ENCODE measurements at places on chromosomes 1 and 21. TPM values are rescaled to one million over a fixed set of nuclear protein-coding genes. Genes with fewer than 3 reads are reported as not detected.

Gene ALPL
- 14.7 TPM for total RNA-seq

- DNase-seq, result no peak
Measured at GRCh38 chr1:145918992-145919939, 749 bp upstream of the PEX11B start.

Gene ADAR
- total RNA-seq, result 216 TPM

GRCh38 chr1:163090321-163090945 is 21.3 kb downstream of the RGS4 start:
- no peak for DNase-seq

DNA sequence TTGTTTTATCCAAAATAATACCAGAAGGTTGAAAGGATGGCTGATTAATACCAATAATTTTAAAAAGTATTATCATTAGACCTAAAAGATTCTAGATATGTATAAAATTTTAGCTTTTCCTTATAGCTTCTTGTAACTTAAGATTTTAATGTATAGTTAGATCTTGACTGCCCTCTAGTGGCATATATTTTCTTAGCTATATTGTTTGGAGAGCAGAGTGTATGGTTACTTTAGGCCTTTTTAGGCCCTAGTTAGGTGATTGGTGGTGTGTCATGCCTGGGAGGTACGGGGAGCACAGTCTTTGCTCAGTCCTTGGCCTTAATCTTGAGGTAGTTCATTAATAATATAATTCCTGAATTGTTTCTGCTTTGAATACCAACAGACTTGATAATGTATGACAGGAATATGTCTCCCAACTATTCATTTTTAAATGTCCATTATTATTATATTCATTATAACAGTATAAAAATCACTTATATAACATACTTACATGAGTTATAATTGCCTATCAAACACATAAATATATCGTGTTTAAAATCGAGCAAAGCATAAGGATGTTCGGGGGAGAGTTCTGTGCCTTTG is 328.4 kb downstream of the ZP4 start:
- no peak for DNase-seq

- no peak for DNase-seq
Measured at GRCh38 chr1:155910621-155911121, 478 bp downstream of the RIT1 start.

- peak; percentile 59 for DNase-seq
Measured at GRCh38 chr1:1173793-1174415, at the start of gene TTLL10. TSS of gene TTLL10 (plus strand) at chr1:1173880. CDS start at chr1:1179216, 5,336 bp downstream.

Gene BTG2
- 419 TPM for total RNA-seq

DNA sequence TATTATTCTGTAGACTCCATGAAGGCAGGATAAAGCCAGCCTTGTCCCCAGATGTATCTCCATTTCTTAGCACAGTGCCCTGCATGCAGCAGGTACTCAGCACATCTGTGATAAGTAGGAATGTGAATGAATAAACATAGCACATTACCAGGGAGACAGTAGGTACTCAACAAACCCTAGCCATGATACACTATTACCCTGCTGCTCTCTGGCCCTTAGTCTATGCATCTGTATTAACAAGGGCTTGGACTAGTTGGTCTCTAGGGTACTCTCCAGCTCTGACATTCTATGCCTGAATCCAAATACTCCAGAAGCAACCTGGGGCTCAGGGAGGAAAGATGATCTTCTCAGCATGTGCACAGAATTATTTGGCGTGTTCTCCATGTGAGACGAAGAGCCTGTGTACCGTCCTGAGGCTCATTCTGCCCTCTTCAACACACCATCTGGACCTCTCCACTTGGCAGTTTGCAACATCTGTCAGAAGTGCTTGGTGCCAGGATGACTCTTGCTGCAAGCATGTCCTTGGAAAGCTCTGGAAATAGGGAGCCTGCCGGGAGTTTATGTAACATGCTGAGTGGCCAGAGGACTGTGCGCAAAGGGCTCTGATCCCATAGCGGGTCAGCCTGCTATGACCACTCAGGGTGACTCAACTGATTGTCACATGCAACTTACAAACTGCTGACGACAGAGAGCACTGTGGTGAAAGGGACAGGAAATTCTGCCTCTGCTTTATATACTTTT is 228.2 kb upstream of the USP24 start:
- no peak for DNase-seq

DNA sequence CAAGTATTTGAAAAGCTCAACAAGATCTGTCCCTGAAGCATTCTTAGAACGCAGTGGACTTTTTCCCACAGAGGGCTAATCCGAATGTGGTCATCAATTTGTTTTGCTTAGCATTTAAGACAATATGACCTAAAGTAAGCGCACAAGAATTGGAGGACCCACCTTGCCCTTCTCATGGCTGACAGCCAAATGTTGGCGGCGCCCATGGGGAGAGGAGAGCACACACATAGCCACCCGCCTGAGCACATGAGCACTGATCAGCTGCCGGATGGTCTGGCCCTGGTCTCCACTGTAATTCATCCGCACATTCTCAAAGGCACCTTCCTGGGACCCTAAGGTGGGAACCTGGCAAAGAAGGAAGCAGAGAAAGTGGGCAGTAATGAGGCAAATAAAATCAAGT is 52.4 kb downstream of the UBR4 start:
- no peak for DNase-seq

- no peak for DNase-seq
Measured at GRCh38 chr1:109790735-109791494, 27.2 kb upstream of the EPS8L3 start.

Gene RAVER2
- total RNA-seq, result 1.2 TPM

- DNase-seq, result no peak
Measured at GRCh38 chr1:5945445-5945844, 46.8 kb downstream of the NPHP4 start.

GRCh38 chr1:151542710-151543129 is 2.6 kb downstream of the TUFT1 start:
- DNase-seq, result no peak

Gene PLA2G2F
- not detected for total RNA-seq

DNA sequence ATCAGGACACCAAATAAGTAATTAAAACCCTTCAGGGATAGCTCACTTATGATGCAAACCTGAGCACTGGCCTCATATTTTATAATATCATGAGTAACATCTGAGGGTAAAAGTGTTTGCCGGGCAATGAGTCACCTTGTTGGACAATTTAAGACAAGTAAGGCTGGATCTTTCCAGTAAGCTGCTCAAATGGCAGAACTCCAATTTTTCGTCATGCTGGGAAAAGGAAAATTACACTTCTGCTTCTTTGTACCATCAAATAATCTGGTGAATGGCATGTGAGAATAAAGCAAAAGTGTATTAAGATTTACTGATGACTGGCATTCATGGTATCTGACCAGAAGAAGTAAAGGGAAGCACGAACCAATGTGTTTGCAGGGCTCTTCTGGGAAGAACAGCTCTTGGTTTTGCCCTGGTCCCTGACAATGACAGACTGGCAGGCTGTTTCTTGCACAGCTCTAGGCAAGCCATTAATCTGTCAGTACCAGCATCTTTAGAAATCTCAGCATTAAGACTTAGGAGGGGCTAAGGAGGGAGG is 392.2 kb downstream of the VAV3 start:
- no peak for DNase-seq

Gene BRWD1
- total RNA-seq, result 36.9 TPM

DNA sequence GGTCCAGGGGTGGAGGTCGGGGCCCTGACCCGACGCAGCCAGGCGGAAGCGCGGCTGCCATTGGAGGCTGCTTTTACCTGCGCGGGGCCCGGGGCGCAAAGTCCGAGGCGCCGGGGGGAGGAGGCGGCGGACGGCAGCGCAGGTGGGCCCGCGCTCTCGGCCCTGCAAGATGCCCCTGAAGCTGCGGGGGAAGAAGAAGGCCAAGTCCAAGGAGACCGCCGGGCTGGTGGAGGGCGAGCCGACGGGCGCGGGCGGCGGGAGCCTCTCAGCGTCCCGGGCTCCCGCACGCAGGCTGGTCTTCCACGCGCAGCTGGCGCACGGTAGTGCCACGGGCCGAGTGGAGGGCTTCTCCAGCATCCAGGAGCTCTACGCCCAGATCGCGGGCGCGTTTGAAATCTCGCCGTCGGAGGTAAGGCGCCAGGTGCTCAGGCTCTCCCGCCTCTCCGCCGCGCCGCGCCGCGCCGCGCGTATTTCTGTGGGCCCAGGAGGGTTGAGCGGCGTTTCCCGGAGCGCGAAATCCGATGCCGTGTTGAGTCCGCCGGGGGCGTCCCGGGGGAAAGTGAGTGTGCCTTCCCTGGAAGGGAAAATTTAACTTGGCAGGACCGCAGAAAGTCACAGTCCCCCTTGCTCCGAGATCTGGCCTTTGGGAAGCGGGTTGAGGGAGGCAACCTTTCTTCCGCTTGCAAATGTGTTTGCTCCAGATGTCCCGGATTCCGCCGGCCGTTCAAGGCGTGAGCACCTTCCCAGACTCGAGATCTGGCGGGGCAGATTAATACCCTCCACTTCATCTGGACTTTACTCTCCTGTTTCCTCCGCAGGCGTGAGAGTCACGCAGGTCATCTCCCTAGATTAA is at the start of gene GIPC2:
GIPC2 (plus strand) TSS at position 41 of the 853 bp plus-strand sequence; CDS start at position 170, 129 bp downstream.
- peak; percentile 25 for DNase-seq

Gene GPR89A
- 32.1 TPM for total RNA-seq

DNA sequence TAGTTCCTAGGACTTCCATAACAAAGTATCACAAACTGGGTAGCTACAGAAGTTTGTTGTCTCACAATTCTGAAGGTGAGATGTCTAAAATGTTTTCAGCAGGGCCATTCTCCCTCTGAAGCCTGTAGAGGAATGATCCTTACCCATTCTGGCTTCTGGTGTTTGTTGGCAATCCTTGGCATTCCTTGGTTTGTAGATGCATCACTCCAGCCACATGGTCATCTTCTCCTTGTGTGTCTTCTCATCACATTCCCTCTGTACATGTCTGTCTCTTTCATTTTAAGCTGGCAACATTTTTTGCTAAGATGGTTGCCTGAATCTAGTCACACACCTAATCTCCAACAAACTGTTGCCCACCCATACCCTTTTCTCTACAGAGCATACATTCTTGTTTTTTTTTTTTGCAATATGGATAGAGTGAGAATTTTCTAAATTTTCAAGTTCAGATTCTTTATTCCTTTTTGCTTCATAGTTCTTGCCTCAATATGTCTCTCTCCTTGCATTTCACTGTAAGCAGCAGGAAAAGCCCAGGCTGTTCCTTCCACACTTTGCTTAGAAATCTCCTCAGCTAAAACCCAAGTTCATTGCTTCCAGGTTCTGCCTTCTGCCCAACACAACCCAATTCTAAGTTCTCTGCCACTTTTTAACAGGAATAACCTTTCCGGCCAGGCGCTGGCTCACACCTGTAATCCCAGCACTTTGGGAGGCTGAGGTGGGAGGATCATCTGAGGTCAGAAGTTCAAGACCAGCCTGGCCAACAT is 18.3 kb downstream of the ZBED6 start:
- no peak for DNase-seq

Gene CAMK1G
- not detected for total RNA-seq

- DNase-seq, result no peak
Measured at GRCh38 chr1:221045842-221046831, 166.9 kb downstream of the HLX start.

Gene ASAP3
- 3.1 TPM for total RNA-seq

DNA sequence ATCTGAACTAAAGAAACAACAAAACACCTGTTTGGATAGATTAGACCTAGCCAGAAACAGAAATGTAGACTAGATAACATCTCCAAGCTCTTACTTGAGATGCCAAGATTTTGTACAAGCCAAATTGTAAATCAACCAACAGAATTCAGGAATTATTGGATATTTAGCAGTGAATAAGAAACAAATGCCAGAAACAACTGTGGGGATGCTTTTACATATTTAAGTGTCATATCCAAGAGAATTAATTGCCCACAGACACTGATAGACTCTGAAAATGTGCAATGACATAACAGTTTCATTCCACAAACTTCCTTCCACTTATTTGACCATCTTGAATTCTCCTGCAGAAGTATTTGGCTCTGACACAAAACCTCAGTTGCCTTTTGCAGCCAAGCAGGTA is 92.3 kb downstream of the SGIP1 start:
- no peak for DNase-seq

Gene CATSPERE
- 1.1 TPM for total RNA-seq

DNA sequence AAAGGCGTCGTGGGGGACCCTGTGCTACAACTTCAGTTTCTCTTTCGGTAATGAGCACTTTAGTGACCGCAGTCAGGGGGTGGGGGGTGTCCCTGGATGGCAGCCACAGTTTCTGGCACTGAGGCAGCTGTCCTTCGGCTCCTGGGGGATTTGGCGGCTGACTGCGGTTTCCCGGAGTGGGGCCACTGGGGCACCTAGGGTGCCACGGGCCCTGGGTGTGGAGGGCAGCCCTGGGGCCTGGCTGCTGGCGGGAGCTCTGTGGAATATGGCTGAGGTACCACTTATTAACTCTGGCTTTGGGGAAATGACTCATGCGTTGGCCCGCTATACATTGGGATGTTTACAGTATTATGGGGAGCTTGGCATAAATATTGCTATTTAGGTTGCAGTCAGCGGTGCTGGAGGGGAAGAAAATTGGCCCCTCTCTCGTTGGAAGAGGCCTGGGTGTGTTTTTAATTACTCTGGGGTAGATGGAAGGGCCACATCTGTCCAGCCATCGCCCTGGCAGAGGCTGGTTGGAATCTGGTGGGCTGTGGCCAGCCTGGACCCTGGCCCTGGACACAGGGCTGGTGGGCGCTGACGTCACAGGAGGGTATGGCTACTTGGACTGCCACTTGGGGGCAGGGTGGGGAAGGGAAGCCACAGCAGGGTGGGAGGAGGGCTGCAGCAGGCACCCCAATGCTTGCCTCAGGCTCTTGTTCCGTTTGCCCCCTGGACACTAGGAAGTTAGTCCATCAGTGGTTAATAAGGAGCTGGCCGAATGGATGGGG is 2.0 kb downstream of the EPHB2 start:
- DNase-seq, result no peak

Gene APP
- 28.2 TPM for total RNA-seq

DNA sequence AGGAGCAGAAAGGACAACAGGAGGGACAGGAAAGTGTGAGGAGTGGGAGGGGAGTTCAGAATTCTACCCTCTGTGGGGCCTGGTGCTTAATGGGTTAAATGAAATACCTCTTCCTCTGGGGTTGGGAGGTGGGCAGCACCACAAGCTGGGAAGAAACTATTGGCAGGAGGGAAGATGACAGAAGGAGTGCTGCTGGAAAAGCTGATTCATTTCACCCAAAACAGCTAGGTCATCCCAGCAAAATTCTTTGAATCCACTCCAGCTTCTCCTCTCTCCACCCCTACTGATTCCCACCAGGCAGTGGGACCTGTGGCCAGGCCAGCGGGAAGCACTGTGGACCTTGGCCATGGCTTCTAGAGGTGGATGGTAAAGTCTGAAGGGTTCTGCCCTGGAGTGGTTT is 12.8 kb downstream of the BCAN start:
- no peak for DNase-seq

Gene GSTM5
- not detected for total RNA-seq

GRCh38 chr1:54245501-54245900 is 45.5 kb downstream of the MRPL37 start:
- no peak for DNase-seq

GRCh38 chr1:91400133-91400725 is 4.4 kb downstream of the HFM1 start:
- DNase-seq, result no peak

GRCh38 chr1:41609166-41609883 is 124.8 kb upstream of the EDN2 start:
- DNase-seq, result no peak

Gene UBXN11
- total RNA-seq, result 36.9 TPM

Gene NR1I3
- 0.15 TPM for total RNA-seq
